ENCODE measurements at places on chromosomes 2 and 18.

DNA sequence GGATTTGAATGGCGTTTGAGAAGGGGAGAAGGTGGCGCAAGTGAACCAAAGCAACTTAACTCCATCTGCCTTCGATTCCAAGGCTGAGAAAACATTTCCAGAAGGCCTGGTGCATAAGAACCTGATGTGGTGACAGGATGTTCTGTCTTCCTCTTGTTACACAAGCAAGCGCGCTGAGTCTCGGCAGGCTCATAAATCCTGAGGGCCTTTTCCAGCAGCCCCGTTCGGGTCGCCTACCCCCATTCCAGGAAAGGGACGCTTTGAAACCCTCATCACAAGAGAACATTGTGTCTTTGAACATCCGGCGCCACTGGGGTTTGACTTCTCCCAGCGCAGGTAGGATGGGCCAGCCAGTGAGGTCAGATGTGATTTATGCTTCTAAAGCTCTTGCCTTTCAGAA lies 403.5 kb downstream of the SETBP1 start:
- no peak for DNase-seq

- DNase-seq, result no peak
Observed at GRCh38 chr2:217016796-217017419, 157.0 kb upstream of the TNP1 start.

DNA sequence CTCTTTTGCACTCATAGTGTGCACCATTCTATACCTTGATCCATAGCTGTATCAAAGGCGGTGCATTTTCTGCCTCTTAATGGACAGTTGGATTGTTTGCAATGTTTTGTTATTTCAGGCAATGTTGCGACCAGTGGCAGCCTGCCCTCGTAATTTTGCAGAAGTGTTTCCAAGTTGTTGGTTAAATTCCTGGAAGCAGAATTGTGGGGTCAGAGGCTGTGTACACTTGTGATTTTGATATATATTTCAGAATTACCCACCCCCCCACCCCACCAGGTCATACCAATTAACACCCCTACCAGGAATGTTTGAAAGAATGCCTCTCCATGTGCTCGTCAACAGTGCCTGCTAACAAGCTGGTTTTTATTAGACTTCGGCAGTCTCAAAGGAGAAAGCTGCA lies 32.4 kb upstream of the IL1R1 start:
- no peak for DNase-seq

DNA sequence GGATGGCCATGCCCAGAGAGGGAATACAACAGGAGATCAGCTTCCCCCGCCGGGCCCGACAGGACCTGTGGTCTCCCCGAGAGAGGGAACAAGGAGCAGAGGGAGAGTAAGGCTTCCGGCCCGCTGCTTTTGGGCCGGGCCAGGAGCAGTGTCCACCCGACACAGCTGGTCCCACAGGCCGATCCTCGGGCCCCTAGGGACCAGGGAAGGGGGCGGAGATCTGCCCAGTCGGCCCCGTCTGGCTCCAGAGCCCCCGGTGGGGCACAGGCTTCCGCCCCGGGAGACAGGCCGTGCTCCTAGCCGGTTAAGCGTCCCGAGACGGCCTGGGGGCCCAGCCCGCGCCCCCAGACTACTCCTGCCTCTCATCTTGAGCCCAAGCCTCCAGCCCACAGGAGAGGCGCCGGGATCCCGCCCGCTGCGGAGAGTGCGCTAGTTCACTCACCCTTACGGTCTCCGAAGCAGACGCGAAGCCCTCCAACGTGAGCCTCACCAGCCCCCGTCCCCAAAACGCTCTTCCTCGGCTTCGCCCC lies at the start of gene MCFD2:
MCFD2 (minus strand) TSS at position 526 of the 530 bp plus-strand sequence. CDS start 6,635 bp downstream, outside the sequence.
- DNase-seq, result no peak

- DNase-seq, result no peak
Observed at GRCh38 chr18:69626643-69627242, 226.1 kb downstream of the DOK6 start.

GRCh38 chr18:56382541-56382940 lies 255.9 kb downstream of the TXNL1 start:
- no peak for DNase-seq

GRCh38 chr2:47964722-47965434 lies 58.6 kb upstream of the FBXO11 start:
- no peak for DNase-seq

DNA sequence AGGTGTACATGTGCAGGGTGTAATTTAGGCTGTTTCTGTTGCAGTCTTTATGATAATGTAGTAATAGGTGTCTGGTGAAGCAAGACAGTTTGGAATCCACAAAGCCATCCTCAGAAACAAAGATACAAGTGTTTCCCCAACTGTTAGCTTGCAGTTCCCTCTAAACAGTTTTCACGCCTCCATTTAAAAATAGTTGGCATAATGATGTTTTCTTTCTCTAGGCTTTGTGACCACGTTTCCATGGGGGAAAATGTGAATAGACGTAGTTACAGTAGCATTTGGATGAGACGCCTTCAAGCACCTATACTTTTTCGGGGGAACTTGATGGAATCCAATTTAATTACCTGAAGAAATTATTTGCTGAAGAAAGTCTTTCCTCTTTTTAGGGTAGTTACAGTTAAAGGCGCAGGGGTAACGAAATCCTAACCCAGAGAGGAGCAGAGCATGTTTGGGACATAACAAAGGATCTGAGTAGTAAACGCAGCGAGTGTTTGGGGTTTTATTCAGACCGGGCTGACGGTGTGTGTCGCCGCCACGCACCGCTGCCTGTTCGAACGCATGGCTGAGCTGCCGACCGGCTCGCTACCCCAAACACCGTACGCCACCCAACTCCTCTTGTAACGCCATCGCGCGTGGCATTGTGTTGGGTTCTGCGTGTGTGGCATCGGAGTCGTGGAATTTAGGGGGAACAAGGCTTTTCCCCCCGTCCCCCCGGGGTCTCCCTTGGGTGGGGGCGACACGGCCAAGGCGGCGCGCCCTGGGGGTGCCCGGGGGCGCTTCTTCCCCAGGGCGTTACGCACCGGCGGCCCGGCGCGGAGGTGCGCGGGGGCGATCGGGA lies 681 bp upstream of the NRP2 start:
- DNase-seq, result no peak

DNA sequence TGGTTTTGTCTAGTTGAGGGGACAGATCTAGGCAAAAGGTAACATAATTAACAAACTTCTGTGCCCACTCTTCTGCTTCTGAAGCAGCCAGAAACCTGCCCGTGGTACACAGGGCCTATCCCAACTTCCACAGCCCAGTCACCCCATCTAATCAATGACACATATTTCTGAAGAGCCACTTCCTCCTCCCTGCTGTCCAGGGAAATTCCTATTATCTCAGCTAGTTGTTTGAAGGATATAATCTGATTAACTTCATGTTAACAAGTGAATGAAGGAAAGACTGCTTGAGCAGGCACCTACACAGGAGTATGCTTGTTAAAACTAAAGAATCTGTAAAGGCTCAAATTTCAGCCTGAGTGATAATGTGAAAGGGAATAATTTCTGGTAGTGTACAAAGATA lies 61.4 kb downstream of the CCDC148 start:
- no peak for DNase-seq

DNA sequence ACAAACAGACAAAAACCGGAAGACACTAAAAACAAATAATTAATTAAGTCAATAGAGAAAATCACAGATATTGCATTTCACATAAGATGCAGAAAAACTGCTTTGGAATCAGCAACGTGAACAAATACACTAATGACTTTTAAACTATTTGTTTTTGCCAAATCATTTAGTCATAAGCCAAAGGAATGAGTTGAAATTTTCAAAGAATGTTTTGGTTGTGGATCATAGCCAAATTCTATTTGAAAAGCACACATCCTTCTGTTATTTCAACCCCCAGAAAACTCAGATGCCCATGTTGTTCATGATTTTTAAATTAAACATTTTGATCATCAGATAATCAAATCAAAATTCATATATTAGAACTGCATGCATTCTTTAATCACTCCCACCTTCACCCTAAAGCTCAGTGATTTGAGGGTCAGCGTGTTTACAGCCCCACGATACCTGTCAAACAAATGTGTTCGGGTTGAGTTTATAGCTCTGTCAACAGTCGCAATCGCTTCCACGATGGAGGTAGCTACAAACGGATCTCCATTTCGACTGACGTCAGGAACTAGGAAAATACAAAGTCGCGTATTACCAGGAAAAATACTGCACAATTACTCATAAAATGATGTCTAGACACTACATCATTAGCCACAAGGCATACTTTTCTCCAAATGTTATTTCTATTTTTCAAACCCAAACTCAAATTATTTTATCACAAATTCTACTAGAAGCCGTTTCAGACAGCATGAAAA lies 90.2 kb downstream of the PXDN start:
- DNase-seq, result no peak

- DNase-seq, result no peak
Observed at GRCh38 chr18:35345460-35345921, 1.3 kb upstream of the ZNF24 start.

DNA sequence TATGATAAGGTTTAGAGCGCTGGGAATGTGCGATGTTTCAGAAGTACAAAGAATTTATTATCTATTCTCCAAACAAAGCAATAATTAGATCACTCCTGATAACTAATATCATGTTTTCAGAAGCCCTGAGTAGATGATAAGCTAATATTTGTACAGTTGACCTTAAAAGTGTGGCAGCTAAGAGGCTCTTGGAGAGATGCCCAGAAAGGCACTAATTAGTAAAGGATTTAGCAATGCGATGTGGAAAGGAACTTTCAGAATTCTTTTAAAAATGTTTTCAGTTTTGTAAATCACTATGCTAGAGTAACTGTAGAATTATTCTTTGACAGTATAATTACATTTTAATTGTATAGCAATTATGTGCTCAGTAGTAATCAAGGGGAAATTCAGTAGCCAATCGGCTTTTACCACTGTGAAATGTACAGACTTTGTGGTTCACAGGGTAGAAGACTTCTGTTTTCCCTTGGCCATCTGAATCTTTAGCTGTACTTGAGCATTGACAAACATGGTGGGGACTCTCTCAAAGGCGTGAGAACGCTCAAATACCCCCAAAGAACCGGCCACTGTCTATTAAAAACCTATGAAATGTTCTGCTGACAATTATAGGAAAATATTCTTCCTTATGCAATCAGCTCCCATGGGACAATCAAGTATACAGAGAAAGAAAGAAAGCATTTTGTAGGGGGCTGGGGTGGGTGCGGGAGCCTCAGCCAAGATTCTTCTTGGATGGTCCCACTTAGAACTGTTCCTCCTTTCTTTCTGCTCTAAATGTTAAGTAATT lies 262.8 kb upstream of the AGAP1 start:
- DNase-seq, result no peak

DNA sequence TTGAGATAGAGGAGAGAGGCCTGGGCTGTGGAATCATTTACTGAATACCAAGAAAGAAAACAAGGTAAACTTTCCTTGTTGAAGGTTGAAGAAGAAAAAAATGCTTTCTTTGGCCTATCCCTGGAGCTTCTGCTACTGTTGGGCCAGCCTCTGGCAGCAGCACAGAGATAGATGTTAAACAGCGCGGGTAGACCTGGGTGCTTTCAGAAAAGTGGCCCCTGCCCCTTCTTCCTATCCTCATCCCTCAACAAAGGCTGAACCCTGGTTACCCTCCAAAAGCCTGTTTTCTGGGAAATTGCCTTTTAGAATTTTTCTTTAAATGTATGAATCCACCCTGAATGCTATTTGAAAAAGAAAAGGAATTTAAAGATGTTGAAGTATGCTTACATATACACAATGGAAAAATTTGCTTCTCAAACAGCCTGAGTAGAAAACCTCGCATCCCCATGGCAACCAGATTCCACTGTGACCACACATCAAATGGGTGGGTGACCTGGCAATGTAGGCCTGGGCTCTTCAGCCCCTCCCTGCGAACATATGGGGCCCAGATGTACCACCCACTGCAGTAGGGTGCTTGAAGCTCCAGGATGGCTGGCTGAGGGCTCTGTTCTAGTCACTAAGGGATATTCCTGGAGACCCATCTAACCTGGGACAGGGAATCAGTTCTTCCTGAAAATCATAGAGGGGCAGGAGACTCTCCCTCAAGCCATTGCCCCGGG lies 23.4 kb upstream of the CHRNA1 start:
- DNase-seq, result no peak

- DNase-seq, result no peak
Observed at GRCh38 chr2:28356095-28356911, 36.4 kb upstream of the FOSL2 start.

GRCh38 chr18:6994056-6994770 lies 123.4 kb downstream of the LAMA1 start:
- no peak for DNase-seq

GRCh38 chr2:148461876-148462275 lies 182.7 kb upstream of the EPC2 start:
- no peak for DNase-seq

GRCh38 chr2:142130111-142131009 lies 456 bp downstream of the LRP1B start:
- no peak for DNase-seq

- no peak for DNase-seq
Observed at GRCh38 chr18:45657357-45658335, 42.4 kb downstream of the SLC14A2 start.

GRCh38 chr18:52341103-52341432 lies 1.1 kb downstream of the DCC start:
- DNase-seq, result no peak

GRCh38 chr2:32478889-32479620 lies 122.2 kb downstream of the BIRC6 start:
- no peak for DNase-seq

DNA sequence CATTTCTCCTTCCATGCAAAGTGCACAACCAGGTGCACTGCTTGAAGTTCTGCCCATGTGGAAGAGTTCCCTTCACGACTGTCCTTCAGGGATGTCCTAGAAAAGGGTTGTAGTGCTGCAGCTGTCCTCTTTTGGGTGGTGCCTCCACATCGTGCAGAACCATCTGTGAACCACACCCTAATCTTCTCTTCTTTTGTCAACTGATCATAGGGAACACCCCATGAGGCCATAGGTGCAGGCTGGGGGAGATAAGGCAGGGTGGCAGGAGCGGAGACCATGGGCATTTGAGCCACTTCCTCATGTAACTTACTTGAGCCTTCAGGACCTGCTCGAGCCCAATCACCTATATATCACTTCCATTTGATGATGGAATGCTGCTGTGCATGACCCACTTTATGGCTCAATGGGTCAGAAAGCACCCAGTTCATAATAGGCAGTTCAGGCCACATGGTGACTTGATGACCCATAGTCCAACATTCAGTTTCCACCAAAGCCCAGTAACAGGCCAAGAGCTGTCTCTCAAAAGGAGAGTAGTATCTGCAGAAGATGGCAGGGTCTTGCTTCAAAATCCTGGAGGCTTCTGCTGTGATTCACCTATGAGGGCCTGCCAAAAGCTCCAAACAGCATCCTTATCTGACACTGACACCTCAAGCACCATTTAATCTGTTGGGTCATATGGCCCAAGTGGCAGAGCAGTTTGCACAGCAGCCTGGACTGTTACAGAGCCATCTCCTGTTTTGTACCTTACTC lies 84.7 kb upstream of the CYRIA start:
- DNase-seq, result no peak

GRCh38 chr18:5395860-5396448 lies 100.4 kb upstream of the ZBTB14 start:
- no peak for DNase-seq

GRCh38 chr2:219362524-219363164 lies 25.1 kb downstream of the DNPEP start:
- no peak for DNase-seq

GRCh38 chr2:106953236-106953635 lies 67.3 kb upstream of the ST6GAL2 start:
- no peak for DNase-seq
